CD14-positive monocyte (primary cell): ENCODE measurements at places on chromosomes 4 and X. TPM values are rescaled to one million over a fixed set of nuclear protein-coding genes. Genes with fewer than 3 reads are reported as not detected.

DNA sequence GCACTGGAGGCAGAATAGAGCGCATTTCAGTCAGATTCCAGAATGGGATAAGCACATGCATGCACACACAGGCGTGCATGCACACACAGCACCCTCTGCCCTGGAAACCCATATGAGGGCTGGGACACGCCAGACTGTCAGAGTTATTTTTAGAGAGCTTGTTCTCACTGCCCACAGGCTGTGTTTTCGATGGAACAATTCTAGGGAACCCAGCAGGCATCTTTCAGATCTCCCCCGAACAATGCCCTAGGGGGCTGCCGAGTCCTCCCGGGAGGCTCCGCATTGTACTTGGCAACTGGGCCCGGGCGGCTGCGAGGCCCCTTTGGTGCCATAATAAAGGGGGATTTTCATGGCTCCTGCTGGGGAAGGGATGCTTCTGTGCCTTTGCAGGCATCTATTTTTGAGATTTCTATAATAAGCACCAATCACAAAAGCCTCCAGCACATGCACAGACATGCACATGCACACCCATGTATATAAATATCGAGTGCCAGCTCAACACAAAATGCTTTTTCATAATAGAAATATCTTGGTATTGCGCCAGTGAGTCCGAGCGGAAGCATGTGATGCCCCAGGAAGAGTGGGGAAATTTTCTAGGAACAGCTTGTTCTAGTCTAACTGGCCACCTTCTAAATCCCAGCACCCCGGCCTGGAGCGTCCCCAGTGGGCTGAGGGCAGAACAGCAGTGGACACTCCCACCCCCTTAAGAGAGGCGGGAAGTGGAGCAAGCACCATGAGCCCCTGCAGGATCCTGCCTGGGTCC lies 88.5 kb downstream of the PHKA2 start:
- no peak for DNase-seq

DNA sequence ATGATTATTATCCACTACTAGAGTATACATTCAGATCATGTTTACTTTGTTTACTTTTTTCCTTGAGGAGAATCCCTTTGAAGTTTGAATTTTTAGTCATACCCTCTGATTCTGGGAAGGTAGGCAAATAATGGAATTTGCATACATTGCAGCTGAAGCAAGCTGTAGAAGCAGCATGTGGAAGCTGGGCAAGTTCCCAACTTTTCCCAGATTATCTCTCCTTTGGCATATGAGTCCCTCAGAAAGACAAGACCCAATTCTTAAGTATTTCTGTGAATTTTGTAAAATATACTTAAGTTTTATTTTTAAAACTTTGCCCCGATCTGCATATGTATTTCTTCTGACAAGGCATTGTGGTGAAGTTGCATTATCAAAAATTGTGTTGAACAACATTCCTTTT lies 94.9 kb downstream of the CNKSR2 start:
- no peak for DNase-seq

Gene CT45A7
- polyA plus RNA-seq = not detected

GRCh38 chr4:161186012-161186411 lies 977.8 kb downstream of the FSTL5 start:
- DNase-seq = no peak

- DNase-seq = no peak
These were observed 180.5 kb downstream of the PPP1R2C start for GRCh38 chrX:42597481-42597880.

- DNase-seq = no peak
These were observed 32.2 kb downstream of the SMS start for GRCh38 chrX:21972721-21973120.
